ENCODE measurements at places on chromosomes 16 and 17.
A peak's percentile ranks its signal among the peaks of the same experiment; 100 is the strongest.

- DNase-seq: peak; percentile 53
These were observed 1.2 kb upstream of the CCDC42 start for GRCh38 chr17:8745586-8746500.

- DNase-seq: peak; percentile 71
These were observed 60.0 kb upstream of the CHMP6 start for GRCh38 chr17:80931421-80932265.

DNA sequence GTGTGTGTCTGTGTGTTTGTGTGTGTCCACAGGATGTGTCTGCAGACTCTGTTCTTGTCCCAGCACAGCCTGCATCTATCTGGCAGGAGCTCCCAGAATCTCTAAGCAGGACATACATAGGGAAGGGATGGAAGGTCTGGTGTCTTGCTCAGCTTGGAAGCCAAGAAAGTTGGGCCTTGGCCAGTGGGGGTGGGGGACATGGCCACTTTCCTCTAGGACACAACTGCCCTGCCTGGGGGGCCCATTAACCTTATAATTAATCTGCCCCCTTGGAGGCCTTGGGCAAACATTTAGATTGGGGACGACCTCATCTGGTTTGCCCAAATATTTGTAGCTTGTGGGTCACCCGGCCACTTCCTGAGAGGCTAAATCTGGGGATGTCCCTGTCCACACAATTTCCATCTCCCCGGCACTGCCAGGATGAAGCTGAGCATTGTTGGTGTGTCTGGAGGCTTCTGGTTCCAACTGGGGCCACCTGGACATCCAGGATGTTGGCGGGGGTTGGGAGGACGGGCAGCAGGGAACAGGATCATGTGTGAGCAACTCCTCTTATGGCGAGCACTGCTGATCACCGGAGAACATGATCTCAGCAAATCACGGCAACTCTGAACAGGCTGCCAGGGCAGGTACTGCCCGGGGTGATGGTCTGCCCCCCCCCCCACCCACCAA lies 17.2 kb upstream of the FOXF1 start:
- DNase-seq: no peak

DNA sequence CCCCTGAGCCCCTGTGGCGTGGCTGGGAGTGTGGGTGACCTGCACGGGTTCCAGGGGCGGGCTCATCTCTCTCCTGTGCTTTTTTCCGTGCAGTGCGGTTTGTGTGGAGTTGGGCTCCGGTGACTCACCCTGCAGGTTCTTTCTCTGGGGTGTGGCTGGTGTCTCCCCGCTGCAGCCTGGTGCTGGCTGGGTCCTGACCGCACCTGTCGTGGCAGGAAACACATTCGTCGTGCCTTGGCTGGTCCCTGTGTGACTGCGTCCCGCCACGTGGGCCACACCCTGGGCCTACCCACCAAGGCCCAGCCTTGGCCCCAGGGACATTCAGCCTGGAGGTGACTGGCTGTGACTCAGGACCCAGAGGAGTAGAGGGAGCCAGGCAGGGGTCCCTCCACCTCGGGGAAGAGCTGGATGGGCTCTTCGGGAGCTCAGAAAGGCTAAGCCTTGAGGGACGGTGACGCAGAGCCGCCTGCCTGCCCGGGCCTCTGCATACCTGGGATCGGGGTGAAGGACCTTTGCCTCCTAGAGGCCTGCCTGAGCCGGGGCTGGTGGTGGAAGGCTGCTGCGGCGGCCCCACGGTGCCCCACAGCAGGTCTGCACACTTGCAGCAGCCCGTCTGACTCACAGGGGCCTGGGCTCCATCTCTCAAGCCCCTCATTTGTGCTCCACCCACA lies 7.8 kb downstream of the TRAF7 start:
- DNase-seq: peak; percentile 12

DNA sequence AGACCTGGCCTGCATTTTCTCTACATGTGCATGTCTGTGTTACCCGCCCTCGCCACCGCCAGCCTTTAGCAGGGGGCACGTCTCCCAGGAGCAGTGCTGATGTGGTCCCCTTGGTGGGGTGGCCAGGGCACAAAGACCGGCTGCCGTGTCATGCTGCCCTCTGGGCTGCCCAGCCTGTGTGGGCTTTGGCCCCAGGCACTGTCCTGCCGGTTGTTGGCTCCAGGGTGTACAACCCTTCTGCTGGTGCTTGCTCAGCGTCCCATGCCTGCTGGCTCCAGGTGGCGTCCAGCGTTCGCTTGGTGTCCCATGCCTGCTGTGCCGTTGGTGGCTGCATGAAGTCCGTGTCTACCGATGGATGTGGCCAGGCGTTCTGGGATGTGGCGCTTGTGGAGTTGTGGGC lies 4.1 kb downstream of the BAIAP2 start:
- no peak for DNase-seq

DNA sequence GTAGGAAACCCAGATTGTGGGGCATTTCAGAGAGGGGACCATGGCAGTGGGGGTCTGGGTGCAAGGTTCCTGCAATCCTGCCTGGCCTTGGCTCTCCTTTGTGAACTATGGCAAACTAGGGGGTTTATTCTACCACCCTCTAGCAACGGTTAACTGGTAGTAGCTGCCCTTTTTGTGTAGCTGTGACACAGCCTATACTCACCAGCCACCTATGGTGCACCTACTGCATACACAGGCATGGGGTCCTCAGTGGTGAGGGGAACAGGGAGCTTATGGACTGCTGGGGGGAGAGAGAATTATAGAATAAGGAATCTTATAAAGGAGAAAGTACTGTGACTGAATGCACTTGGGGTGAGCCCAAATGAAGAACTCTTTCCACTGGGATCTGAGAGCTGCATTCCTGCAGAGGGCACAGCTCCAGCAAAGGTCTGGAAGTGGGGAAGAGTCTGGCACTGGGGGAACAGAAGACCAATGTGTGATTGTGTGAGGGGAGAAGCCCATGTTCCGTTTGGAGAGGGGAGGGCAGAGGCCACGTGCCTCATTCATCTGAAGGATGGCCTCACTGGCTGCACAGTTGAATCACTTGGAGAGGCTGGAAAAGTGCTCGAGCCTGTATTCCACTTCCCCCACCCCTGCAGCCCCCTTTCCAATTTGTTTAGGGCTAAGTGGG lies 2.1 kb downstream of the MT1X start:
- no peak for DNase-seq

- no peak for DNase-seq
These were observed 4.3 kb downstream of the CEP131 start for GRCh38 chr17:81218459-81218858.

- no peak for DNase-seq
These were observed 125.0 kb downstream of the HS3ST3A1 start for GRCh38 chr17:13476720-13477119.

DNA sequence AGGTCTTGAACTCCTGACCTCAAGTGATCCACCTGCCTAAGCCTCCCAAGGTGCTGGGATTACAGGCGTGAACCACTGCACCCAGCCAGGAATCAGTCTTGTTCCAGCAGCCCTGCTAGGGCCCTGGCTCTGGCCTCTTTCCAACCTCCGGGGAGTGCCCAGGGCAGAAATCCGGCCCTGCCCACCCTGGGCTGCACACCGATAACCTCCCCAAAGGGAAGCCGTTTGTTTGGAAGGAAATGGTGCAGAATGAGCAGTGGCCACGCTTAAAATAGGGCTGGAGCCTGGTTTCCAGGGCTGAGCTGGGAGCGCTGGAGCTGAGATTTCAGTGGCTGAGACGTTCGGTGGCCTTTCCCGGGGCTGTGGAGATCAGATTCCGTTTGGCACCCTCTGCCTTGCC lies 17.8 kb upstream of the EMP2 start:
- no peak for DNase-seq

GRCh38 chr16:14057878-14058382 lies 13.2 kb upstream of the MRTFB start:
- DNase-seq: no peak

DNA sequence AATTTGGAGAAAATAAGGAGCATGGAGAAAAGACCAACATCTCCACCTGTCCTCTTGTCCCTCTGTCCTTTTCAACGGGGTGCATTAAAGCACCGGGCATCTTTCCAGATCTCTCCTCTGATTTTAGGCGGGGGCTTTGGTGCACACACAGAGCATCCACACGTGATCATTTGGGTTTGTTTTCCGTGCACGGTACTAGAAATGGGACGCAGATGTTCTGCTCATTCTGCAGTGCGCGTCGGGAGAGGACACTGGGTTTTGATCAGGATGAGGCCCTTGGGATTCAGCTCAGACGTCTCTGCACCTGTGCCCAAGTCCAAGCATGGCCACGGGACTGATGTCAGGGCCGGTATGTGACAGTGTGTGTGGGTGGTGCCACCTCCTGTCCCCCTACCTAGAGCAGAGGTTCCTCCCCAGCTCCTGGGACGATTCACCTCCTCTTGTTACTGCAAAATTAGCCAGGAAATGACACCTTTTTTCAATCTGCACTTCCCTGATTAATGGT lies 31.9 kb downstream of the PDIA2 start:
- DNase-seq: no peak

DNA sequence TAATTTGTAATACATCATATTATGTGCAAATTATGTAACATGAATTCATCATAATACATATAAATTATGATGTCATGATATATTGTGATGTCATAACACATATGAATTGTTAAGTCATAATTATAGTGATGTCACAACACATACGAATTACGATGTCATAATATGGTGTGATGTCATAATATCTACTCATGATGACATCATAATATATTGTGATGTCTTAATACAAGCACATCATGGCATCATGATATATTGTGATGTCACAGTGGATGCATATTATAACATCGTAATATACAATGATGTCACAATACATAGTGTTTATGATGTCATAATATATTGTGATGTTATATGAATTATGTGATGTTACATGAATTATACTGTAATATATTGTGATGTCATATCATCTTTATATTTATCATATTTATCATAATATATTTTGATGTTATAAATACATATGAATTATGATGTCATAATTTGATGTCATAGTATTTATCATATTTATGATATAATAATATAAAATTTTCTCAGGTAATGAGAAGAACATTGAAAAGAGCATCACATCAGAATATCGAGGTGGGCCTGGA lies 1793.0 kb downstream of the TP53TG3F start:
- no peak for DNase-seq

GRCh38 chr17:6462692-6463091 lies 18.4 kb downstream of the PIMREG start:
- no peak for DNase-seq

- no peak for DNase-seq
These were observed 114.7 kb downstream of the BCAS3 start for GRCh38 chr17:60792250-60792898.

GRCh38 chr16:87667443-87667842 lies 65.1 kb downstream of the JPH3 start:
- no peak for DNase-seq

DNA sequence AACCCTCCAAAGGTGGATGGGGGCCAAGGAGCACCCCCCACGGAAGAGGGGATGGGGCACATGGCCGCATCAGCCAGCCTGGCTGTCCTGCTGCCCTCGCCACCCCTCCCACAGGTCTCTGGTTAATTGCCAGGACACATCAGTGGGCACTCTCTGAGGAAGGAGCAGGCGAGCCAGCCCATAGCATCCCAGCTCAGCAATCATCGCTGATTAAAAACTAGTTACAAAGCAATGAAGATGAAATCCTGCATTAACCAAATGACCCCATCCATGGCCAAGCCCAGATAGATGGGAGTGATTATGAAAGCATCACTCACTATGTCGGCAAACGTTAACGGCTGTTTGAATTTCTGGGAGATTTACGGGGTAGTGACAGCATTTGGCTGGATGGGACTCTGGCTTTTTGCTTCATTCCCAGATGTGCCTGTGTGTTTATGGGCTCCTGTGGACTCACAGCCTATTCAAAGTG lies 45.3 kb downstream of the CCDC182 start:
- DNase-seq: peak; percentile 47

DNA sequence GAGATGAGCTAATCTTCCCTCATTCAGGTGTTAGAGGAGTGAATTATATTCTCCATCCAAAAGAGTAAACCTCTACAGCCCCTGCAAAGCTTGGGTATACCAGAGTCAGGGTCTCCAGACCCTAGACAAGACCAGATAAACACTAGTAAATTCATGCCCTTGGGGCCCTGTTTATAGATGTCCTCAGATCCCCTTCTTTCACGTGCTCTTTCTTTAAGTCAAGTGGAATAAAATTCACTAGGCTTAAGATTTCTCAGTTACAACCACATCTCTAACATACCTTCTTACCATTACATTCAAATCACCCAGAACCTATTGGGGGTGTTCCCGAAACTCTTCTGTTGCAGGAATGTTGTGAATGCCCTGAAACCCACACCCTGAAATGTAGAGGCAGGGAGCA lies 2.2 kb upstream of the C17orf58 start:
- no peak for DNase-seq

DNA sequence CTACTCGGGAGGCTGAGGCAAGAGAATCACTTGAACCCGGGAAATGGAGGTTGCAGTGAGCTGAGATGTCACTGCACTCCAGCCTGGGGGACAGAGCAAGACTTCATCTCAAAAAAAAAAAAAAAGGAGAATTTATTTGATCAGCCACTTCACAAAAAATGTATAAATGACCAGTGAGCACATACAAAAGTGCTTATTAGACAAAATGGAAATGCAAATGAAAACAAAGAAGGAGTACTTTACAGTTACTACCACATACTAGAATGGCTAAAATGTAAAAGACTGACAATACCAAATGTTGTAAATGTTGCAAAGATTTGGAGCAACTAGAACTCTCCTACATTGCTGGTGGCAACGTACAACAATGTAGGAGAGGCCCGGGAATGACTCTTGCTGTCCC lies 241.8 kb upstream of the SOX9 start:
- no peak for DNase-seq

DNA sequence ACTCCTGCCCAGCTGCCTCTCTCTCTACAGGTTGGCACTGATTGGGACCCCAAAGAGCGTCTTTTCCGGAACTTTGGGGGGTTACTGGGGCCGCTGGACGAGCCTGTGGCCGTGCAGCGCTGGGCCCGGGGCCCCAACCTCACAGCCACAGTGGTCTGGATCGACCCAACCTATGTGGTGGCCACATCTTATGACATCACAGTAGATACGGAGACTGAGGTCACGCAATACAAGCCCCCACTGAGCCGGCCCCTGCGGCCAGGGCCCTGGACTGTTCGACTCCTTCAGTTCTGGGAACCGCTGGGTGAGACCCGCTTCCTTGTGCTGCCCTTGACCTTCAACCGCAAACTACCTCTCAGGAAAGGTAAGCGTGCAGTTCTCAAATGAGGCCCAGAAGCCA lies 12.3 kb downstream of the XYLT2 start:
- DNase-seq: no peak

GRCh38 chr17:78184868-78185267 lies 2.0 kb downstream of the TK1 start:
- DNase-seq: no peak

GRCh38 chr17:3002538-3003295 lies 60.7 kb downstream of the OR1D5 start:
- no peak for DNase-seq

- no peak for DNase-seq
These were observed 8.0 kb upstream of the APPBP2 start for GRCh38 chr17:60534010-60534555.

- DNase-seq: peak; percentile 12
These were observed 139.1 kb upstream of the GSE1 start for GRCh38 chr16:85473909-85474620.

- DNase-seq: no peak
These were observed 8.9 kb downstream of the GNGT2 start for GRCh38 chr17:49201481-49201927.

GRCh38 chr16:85612801-85613603 lies at the start of gene GSE1:
Gene GSE1 (plus strand): TSS chr16:85613322. CDS start chr16:85613392, 70 bp downstream.
- peak; percentile 60 for DNase-seq
